Stimulated activated naive B cell treated with anti-CD40 and anti-IgM and Interleukin-4, amounts not matched to agents 10 μg/mL and 1 μg/mL and 100 μg/mL, for 72 hours (primary cell): ENCODE measurements at places on chromosomes 7 and 10.
A peak's percentile ranks its signal among the peaks of the same experiment; 100 is the strongest.

GRCh38 chr7:158025686-158026600, 561.7 kb downstream of the PTPRN2 start:
- no peak for DNase-seq

DNA sequence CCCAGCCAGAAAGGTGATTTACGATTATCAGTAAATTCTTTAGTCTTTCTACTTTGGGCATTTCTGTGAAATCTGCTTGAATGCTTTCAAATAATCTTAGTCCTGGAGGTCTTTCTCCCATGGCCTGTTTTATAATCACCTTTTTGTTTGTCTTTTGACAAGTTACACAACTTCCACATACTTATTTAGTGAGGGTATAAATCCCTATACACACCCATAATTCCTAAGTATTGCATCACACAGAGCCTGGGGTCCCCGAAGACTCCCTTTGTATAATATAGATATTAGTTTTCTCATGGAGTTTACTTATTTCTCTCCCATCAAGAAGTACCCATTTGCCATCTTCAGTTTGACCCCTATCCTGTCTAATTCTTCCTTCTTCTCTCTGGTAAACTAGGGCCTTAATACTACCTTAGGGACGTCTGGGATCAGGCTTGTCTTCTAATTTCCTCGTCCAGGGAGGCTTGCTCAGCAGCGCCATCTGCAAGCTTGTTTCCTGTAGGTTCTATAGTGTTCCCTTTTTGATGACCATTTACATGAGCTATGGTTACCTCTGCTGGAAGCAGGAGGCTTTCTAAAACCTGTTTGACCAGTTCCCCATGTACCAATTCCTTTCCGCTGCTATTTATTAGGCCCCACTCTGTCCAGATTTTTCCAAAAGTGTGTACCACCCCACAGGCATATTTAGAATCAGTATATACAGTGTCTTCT, 8.1 kb downstream of the DNAH11 start:
- DNase-seq, result no peak

- no peak for DNase-seq
These were observed 1104.2 kb downstream of the GATA3 start for GRCh38 chr10:9158675-9159074.

DNA sequence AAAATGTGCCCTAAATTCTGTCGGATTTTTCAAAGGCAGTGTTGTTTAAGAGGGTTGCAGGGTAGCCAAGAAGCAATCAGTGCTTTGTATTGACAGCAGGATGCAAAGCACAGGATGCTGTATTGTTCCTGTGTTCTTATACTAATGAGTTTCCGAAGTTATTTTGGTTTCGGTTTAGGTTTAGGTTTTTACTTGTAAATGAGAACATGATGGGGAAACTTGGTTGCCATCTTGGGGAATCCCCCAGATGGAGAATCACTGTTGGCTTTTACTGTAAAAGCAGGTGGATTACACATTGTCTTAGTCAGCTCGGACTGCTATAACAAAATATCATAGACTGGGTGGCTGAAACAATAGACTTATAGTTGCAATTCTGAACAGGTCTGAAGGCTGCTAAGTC, 72.1 kb downstream of the INHBA start:
- peak; percentile 11 for DNase-seq

DNA sequence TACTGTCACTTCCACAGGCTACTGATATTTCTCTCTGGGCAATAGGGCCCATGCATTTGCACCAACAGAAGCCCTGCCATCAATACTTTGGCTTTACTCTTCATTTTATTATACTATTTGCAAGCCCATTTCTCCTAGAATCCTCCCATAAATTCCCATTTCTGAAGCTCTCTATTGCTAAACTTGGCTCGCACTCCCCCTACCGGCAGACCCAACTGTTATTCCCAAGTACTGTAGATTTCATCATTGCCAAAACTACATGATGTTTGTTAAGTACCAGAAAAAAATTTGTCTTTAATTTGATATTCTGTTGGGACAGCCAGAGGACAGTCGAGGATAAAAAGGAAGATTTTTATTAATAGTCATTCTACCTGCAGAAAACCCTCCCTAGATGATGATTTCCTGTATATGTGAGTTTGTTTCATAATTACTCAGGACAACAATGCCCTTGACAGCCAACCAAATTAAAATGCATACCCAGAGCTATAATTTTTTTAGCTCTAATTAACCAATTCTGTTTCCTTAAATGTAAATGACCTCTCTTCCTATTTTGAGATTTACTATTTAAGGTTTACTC, 298.6 kb downstream of the REEP3 start:
- no peak for DNase-seq

GRCh38 chr10:27699776-27700175, 45.8 kb downstream of the MKX start:
- no peak for DNase-seq

DNA sequence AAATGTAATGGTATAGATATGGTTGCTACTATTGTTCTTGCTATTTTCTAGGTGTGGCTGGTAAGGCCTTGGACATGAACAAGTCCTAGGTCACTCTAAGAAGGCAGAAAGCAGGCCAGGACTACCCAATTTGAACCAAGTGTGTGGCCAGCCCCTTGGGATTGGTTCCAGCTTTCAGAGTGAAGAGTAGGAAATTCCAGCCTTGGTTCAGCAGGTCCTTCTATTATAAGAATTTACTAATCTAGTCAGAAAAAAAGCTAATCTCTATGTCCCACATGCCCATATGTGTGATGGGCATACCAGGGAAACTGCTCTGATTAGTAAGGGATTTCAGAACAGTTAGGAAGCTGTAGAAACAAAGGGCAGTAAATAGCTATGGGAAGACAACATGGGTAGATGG, 7.8 kb upstream of the TARP start:
- DNase-seq, result no peak

DNA sequence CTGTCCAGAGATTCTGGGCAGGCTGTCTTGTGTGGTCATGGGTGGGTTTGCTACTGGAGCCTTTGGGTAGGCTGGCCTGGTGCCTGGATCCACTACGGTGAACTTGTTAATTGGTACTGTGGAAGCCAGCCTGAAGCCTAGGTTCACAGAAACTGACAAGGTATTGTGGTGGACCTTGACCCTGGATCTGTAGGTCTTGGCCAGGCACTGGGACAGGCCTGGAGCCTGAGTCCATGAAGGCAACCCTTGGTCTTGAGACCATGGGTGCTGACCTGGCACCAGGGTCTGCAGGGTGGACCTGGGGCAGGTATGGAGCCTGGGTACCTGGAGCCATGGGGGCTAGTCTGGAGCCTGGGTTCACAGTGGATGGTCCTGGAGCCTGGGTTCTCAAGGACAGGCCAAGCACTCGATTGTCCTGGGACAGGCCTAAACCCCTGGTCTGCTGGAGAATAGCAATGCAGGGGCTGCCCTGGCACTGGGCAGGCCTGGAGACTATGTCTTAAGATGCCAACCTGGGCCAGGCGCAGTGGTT, 85.8 kb downstream of the CCDC3 start:
- no peak for DNase-seq

GRCh38 chr10:92913973-92914372, 65.7 kb downstream of the EXOC6 start:
- no peak for DNase-seq

GRCh38 chr7:131164025-131164925, 163.4 kb upstream of the MKLN1 start:
- DNase-seq, result no peak

DNA sequence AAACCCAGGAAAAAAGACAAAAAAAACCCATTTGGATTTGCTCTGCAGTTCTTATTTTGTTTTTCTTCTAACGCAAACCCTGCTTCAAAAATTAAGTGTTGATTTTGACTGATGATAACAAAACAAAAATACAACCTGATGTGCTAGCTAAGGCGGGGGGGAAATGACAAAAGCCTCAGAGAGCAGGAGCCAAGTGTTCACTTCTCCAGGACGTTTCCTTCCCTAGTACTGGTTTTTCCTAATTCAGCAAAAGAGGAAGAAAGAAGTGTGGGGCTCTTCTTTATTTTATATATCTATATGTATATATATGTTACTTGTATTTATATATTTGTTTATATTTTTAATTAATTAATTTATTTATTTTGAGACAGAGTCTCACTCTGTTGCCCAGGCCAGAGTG, 28.0 kb downstream of the SNX10 start:
- no peak for DNase-seq

DNA sequence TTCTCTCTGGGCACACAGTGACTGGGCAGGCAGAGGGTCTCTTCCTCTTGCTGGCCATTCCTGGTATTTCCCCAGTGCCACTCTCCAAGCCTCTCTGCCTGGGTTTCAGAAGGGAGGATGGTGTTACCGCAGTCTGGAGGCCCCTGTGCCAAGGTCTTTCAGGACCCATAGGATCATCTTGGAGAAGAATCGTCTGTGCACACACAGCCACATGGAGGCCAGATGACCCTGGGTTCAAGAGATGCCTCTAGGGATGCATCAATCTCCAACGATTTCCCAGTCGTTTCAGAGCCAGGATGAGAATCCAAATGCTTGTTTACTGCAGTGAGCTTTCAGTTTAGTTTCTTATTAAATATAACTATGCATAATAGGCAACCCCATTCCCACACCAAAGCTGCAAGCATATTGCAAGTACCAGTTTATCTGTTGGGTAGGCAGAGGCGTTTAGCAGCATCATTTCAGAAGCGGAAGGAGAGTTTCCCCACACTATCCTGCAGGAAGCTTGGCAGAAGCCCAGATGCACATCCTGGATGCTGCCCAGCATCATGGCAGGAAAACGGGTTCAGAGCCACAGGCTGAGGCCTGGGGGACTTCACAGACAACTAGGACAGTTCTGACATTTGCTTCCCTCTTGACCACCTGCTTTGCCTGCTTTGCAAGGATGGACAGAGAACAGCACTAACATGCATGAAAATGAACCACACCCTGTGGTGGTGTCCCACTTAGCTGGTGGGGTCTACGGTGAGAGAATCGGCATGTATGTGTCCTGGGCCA, 134.7 kb upstream of the FAM20C start:
- DNase-seq, result no peak
